ENCODE measurements at places on chromosomes 2 and 18.
A peak's percentile ranks its signal among the peaks of the same experiment; 100 is the strongest.

GRCh38 chr2:215260097-215260677 lies 51.7 kb upstream of the ATIC start:
- DNase-seq: no peak

DNA sequence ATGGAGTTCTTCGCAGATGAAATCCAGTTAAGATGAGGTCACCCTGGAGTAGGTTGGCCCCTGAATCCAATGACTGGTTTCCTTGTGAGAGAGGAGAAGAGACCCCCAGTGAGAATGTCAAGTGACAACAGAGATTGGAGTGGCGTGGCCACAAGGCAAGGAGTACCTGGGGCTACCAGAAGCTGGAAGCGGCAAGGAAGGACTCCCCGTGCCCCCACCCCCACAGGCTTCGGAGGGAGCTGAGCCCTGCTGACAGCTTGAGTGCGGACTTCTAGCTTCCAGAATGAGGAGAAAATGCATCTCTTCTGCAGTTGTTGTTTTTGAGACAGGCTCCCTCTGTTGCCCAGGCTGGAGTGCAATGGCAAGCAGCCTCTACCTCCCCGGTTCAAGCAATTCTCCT lies 78.0 kb upstream of the HPCAL1 start:
- no peak for DNase-seq

- DNase-seq: no peak
These were observed 28.0 kb downstream of the CROCC2 start for GRCh38 chr2:240933966-240934700.

DNA sequence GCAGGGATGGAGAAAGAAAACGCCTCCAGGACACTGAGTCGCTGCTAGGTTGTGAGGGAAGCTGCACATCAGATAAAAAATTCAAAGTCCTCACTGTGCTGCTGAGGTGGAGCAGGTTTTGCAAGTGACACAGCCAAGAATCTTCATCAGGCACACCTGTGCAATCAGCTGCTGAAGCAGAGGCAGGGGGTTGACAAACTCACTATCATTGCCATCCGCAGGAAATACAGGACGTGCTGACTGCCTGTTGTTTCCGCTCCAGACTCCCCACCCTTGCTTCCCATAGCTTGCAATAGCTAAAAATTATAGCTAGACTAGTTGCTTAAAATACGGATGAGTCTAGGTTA lies 147.8 kb upstream of the FHL2 start:
- DNase-seq: no peak

- DNase-seq: peak; percentile 89
These were observed 1.2 kb upstream of the AFTPH start for GRCh38 chr2:64522843-64523428.

GRCh38 chr2:228407821-228408220 lies 226.3 kb upstream of the SPHKAP start:
- DNase-seq: no peak

DNA sequence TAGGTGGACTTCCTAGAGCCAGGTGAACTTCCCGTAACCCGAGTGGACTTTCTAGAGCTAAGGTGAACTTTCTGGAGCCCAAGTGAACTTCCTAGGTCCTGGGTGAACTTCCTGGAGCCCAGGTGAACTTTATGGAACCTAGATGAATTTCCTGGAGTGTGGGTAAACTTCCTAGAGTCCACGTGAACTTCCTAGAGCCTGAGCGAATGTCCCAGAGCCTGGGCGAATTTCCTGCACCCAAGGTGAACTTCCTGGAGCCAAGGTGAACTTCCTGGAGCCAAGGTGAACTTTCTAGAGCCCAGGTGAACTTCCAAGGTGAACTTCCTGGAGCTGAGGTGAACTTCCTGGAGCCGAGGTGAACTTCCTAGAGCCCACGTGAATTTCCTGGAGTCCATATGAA lies 70.0 kb downstream of the RTP5 start:
- DNase-seq: no peak

DNA sequence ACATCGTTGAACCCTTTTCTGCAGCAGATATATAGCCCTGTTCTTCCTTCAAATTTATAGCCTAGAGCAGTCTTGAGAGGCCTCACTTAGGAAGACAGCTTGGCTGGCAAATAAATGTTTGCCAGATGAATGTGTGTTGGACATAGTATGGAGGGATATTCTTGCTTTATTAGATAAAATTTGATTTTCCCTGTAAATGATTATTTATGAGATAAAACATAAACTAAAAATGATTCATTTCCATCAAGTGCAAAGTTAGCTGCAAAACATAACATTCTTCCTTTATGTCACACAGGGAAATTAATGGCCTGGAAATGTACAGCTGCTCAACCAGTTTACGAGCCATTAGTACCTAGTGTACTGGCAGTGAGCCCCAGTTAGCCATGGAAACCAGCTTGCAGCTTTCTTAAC lies 82.5 kb downstream of the LIMS1 start:
- DNase-seq: peak; percentile 42

All from NCI-H82 (cell line).